ENCODE measurements at places on chromosomes 3 and 15.

- no peak for DNase-seq
Observed at GRCh38 chr3:72050048-72050632, 265.2 kb upstream of the PROK2 start.

GRCh38 chr3:37907371-37907770 lies 45.7 kb downstream of the CTDSPL start:
- DNase-seq, result no peak

DNA sequence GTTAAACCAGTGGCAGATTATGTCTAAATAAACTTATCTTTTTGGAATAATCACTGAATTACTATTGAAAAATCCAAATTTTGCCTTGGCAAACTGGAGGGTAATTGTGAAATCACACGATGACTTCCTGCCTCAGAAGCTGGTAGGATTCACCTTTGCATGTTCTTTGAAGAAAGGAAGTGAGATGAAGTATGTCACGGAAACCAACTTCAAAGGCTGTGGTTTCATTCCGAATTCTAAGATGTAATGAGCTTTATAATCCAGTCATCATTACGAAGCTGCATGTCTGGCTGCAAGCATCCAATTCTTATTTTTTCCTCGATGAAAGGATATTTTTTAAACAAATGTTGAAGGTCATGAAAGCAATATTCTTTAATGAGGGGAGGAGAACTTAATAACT lies 15.0 kb upstream of the ZBED2 start:
- no peak for DNase-seq

- DNase-seq, result no peak
Observed at GRCh38 chr3:146125951-146126350, 35.0 kb downstream of the PLOD2 start.
